ENCODE measurements at places on chromosomes 1 and 21.

GRCh38 chr1:6515771-6516170 lies 24.3 kb upstream of the PLEKHG5 start:
- DNase-seq, result no peak

DNA sequence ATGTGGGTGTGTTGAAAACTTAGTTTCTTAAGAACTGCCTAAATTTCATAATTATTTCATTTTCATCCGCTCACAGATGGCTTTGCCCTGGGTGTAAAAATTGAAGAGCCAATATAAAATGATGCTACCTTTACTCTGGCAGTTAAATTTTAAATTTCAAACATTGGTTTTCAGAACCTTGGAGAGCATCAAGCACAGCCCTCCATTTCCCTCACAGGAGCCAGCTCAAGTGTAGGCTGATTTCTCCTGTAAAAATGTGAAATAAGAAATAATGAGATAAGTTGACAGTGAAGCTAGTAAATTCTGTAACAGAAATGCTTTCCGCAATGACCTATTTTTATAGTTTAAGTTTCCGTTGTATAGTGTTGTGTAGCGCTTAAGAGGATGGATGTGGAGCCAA lies 53.9 kb upstream of the AKT3 start:
- DNase-seq, result no peak

DNA sequence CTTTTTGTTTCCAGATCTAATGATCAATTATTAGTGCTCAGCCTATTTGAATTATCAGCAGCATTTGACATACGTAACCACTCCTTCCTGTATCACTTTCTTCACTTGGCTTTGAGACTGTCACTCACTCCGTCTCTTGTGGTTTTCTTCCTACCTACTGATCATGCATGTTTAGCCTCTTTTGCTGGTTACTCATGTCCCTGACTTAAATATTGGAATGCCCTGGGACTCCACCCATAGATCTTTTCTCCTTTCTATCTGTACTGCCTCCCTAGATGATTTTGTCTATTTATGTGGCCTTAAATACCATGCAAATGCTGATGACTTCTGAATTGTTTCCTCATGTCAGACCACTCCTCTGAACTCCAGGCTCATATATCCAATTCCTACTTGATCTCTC lies 57.7 kb upstream of the PDE4B start:
- no peak for DNase-seq

DNA sequence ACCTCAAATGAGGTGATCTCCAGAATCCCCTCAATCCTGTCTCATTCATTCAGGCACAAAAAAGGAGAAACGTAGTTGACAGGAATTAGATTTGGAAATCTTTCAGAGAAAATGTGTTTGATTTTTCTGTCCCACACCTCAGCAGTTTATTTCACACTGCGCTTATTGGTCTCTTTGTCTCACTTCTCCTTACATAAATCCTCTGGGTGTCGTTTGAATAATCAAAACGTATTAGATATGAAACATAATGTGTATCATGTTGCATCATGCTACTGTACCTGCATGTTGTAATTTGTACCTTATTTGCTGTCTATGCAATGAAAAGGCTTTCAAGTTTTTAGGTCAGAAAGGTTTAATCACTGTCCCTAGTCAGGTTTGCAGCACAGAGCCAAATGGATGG lies 255.7 kb downstream of the DISC1 start:
- DNase-seq, result no peak

- DNase-seq, result no peak
Observed at GRCh38 chr1:104294259-104294658, 544.6 kb downstream of the AMY1C start.

- DNase-seq, result no peak
Observed at GRCh38 chr21:28100366-28100765, 892.3 kb downstream of the LTN1 start.

DNA sequence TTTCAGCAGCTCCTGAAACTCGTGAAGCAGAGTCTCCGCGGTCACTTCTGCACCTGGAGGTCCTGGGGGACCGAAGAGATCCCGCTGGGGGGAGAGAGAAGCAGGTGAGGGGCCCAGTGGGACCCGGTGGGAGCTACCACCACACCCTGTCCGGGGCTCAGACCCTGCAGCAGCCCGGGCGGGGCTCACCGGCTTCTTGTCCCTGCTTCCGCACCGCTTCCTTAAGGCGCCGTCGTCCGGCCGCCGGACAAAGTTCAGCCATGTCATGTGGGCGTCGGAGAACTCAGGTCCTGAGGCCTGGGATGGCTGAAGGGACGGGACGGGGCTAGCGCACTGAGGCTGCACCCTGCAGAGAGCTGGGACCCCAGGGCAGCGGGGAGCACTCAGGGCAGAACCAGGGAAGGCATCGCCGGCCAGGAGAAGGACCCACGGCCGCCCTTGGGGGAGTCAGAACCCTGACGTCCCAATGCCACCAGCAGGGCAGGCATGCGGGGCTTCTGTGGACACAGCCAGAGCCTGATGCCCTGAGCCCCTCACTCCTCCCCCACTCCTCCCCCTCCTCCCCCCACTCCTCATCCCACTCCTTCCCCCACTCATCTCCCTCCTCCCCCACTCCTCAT lies 2.2 kb downstream of the C1QTNF12 start:
- DNase-seq, result no peak

- no peak for DNase-seq
Observed at GRCh38 chr1:213987422-213987926, 299 bp upstream of the PROX1 start.

Data from GM06990 (cell line).